AG04449 (cell line): ENCODE measurements at places on chromosomes 2 and 18.

DNA sequence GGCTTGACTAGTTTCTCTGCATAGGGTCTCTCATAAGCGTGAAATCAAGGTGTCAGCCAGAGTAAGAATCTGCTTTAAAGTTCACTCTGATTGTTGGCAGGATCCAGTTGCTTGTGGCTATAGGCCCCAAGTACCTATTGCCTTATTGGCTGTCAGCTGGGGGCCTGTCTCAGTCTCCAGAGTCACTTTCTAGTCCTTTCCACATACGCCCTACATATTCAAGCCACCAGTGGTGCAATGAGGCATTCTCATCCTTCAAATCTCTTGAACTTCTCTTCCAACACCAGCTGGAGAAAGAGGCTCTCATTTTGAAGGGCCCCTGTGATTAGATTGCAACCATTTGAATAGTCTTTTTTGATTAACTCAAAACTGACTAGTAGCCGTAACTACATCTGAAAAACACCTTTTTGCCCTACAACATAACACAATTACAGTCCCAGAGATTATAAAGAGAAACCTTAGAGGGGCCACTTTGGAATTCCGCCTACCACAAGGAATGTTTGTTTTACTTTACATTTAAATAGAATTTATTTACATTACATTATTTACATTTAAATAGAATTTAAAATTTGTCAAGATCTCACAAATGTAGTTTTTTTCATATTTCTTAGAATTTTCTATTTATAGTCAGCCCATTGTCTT lies 520.1 kb downstream of the DSC3 start:
- no peak for DNase-seq

GRCh38 chr18:37964885-37965571 lies 399.4 kb upstream of the CELF4 start:
- no peak for DNase-seq

GRCh38 chr2:234355808-234356365 lies 141.0 kb downstream of the ARL4C start:
- DNase-seq, result no peak

- no peak for DNase-seq
Observed at GRCh38 chr2:201008296-201008829, 44.9 kb upstream of the ORC2 start.

DNA sequence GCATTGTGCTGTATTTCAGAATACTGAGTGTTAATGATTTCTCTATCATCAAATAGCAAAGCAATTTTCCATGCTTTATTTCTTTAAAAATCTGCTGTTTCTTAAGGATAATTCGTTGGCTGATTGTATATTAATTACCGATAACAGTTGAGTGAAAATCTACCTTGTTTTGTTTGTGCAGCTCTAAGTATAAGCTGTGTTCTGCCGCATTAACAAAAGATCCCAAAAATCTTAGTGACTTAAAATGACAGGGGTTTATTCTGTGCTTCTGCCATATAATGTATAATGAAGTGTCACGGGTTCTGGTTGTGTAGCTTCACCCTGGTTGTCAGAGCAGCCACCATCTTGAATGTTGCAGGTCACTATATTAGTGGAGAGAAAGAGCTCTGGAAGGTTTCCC lies 196.1 kb downstream of the ACTR3 start:
- DNase-seq, result no peak

DNA sequence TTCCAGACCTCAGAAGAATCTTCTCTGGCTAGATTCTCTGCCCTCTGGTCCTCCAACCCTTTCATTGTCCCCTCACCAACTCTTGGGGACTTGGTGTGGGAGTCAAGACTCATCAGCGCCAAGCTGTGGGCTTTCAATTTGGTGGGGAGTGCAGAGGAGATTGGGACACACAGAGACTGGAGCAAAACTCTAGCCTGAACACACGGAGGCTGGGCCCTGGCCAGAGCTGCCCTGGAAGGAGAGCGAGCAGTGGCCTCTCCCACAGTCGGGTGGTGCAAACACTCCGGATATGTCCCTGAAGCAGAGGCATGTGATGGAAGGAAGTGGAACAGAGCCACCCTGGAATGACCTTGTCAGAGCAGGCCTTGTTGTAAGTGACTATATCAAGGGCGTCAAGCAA lies 8.7 kb upstream of the SOX11 start:
- no peak for DNase-seq

GRCh38 chr2:29698216-29698615 lies 223.2 kb downstream of the ALK start:
- no peak for DNase-seq
